ENCODE measurements at places on chromosomes 5 and 9.

DNA sequence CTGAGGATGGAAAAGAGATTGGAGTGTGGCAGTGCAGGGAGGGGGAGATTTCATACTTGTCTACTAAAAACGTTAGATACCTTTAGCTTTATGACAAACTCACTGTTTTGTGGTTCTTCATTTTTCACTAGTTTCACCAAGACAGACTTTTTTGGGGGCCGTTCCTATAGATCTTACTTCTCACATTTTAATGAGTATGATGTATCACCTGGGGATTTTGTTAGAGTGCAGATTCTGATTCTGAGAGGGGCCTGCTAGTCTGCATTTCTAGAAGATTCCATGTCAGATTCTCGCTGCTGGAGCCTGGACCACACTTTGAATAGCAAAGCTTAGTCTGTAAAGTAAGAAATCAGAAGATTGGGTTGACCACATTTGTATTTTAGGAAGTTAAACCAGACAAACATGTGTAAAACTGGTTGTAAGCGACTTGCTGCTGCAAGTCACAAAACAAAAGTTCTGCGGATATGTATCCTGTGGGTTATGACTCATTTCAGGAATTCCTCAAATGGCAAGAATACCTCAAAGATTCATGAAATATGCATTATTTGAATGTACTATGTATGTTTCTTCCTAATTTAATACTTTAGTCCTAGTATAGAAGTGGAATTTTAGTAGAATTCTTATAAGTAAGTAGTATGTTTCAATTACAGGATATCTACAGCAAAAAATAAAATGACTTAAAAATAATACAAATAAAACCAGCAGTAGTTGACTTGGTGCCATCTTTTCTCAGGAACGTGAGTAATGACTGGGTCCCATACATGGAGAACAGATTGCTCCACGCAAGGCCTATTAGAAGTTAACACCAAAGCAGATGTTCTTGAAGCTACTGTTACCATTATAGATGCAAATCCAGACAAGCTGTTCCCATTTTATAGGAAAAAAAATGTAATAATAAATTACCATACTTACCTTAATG is 27.8 kb downstream of the NFIL3 start:
- DNase-seq: peak; percentile 9

DNA sequence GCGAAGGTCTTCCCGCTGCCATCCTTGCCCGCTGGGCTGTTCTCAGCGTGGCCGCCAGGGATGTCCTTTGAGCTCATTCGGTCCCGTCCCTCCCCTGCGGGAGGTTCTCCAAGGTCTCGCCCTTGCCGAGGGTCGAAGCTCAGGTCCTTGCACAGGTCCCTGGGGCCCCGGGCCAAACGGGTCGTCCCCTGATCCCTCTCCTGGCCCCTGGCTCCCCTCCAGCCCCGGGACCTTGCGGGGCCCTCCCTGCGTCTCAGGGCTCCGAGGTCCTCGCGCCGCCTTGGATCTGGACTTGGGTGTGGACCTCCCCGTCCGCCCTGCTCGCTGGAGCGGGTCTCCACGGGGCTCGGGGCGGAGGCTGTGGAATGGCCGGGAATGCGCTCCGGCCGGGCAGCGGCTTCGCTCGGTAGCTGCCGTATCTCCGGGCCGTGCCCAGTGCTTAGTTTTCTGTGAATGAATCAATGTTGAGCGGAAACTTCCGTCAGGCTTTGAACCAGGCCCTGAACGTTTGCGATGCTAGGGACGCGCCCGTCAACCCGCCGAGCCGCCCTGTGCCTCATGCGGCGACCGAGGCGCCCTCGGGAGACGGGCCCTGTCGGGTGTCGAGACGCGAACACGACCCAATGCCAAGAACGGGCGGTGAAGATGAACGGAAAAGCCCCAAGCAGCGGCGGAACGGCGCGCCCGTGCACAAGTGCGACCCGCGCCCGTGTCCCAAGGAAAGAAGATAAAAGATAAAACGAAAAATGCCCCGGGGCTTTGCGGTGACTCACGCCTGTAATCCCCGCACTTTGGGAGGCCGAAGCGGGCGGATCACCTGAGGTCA is 780 bp downstream of the RNU6ATAC start:
- peak; percentile 84 for DNase-seq

GRCh38 chr9:35564658-35565061 is 40.4 kb upstream of the TESK1 start:
- DNase-seq: no peak

GRCh38 chr5:59711310-59711709 is 182.2 kb downstream of the PDE4D start:
- DNase-seq: no peak

- DNase-seq: no peak
These were observed 580.1 kb upstream of the FTMT start for GRCh38 chr5:121271546-121271945.

GRCh38 chr5:172871536-172871935 is 37.5 kb downstream of the ERGIC1 start:
- no peak for DNase-seq

DNA sequence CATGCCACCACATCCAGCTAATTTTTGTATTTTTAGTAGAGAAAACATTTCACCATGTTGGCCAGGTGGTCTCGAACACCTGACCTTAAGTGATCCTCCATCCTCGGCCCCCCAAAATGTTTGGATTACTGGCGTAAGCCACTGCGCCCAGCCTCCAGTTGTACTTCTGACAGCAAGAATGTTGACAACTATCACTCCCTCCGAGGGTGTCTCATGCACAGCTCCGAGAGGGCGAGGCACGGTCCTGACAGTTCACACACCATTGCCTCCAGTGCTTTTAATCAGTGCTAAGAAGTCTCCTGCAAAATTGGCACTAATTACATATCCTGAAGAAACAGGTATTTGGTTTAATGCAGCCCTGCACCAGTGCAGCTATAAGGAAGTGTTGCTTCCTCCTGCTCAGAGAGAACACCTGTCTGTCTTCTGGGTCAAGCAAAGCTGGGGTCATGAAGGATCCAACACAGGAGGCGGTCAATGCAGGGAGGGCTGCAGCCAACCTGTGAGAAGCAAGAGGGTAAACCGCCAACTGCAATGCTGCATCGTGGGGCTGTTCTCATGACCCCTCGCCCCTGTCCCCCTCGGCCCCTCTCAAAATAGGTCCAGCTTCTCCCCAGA is 184.0 kb downstream of the MED10 start:
- no peak for DNase-seq

GRCh38 chr5:4199049-4199841 is 603.6 kb downstream of the IRX1 start:
- no peak for DNase-seq

- DNase-seq: no peak
These were observed 36.2 kb upstream of the PTCH1 start for GRCh38 chr9:95552814-95553546.

DNA sequence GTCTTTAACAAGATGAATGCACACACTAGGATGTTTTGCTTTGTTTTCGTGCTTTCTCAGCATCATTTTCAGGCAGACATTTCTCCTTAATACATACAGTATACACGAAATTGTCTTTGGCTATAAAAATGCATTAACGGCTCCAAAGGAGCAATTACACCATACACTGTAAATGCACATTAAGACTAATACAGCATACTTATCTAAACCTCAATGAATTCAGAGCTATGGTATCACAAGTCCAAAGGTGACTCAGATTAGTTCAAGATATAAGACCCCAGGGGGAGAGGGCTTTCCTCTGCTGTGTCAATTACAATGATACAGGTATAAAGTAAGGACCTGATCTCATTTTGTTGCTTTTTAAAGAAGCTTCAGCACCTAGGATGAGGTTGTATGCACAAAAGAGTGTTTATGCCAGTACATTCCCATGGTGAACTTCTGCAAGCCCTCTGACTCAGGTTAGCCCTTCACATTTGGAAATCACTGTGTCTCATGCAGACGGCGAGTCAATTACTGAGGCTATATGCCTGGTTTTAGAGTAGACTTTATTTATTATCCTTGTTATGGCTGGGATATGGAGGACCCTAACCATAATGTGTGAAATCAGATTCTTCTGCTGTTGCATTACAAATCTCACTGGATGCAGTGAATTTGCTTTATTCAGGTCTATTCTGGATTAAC is 233.3 kb downstream of the ZNF608 start:
- DNase-seq: no peak

- no peak for DNase-seq
These were observed 47.3 kb downstream of the MTRR start for GRCh38 chr5:7916171-7916804.

DNA sequence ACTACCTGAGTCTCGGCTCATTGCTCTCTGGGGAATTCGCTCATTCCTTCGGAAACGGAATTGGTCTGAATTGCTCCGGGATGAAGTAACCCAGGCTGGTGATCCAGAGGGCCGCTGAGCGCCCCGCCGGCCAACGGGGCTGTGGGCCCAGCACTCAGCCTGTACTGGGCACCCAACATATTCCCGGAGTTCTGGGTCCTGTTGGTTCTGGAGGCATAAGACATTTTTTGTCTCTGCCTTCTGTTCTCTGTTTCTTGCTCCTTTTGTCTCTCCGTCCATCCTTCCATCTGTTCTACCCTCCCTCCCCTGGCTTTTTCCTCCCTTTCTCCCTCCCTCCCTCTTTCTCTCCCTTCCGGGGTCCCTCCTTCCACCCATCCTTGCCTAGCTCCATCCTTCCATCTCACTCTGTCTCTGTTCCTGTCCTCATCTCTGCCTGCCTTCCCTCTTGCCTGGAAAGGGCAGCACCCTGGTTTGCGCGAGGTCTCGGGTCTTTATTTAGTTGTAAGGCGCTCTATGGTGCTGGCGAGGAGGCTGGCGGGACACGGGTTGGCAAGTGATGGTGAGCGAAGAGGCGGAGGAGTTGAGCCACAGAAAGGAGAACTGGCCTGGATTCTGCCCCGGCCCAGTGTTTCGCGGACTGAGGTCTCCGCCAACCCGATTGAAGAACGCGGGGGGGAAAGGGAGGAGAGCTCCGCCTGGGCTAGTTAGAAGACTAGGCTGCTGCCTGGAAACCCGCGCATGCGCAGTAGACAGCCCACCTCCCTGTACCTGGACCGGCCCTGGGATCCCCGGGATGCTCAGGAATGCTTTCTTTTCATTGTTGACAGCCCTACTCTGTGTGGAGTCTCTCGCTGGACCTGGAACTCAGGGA is 1468.0 kb downstream of the FOXD4L5 start:
- peak; percentile 82 for DNase-seq

DNA sequence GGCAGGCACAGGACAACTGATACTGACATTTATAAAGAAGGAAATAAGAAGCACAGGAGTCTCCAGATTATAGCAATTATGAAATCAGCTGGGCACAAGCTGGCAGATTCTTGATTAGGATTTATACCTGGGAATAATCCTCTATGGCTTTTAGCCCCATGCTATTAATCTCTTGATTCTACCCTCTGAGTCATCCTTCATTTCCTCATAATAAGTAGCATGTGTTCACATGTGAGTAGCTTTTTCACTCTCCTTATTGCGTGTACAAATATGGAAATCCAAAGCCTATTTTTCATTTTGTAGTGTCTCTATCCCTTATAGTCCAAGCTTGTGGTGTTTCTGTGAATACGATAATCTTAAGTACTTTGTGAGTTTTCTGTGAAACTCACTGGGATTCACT is 185.0 kb upstream of the PRLR start:
- DNase-seq: no peak

- DNase-seq: no peak
These were observed 162.4 kb downstream of the SLC12A2 start for GRCh38 chr5:128245974-128246373.

GRCh38 chr5:31935496-31936369 is 238.4 kb downstream of the GOLPH3 start:
- no peak for DNase-seq

- DNase-seq: no peak
These were observed 43.8 kb downstream of the PCDHGC5 start for GRCh38 chr5:141532726-141533125.

DNA sequence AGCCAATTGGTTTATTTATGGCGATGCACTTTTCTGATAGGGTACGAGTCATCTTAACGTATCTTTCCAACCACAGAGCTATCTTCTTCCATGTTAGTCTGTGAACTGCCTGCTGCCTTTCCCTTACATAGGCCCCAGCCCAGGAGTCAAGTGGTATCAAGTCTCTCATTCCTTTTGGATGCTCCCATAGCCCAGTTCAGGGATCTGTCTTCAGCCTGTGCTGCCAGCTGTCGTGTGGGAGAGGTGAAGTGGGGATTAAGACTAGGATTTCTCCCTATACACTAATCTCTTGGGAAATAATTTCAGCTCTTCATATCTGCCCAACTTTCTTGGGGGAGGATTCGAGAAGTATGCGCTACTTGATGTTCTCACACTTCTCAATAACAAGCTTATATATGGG is 475.7 kb downstream of the EBF1 start:
- DNase-seq: no peak

DNA sequence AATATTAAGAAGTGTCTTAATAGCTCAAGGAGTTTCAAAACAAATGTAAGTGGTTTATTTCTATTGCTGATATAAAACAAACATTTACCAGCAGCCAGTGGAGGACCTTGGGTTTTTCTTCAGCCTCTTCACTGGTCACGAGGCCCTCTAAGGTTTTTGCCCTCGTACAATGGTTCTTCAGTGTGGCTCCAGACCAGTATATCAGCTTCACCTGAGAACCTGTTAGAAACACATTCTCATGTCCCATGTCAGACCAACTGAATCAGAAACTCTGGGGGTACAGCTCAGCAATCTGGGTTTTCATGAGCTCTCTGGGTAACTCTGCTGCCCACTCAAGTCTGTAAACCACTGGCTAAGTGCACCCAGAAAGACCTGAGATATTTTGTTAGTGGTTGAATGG is 12.9 kb downstream of the WWC1 start:
- DNase-seq: no peak

GRCh38 chr9:4873066-4873465 is 80.3 kb downstream of the RCL1 start:
- no peak for DNase-seq

DNA sequence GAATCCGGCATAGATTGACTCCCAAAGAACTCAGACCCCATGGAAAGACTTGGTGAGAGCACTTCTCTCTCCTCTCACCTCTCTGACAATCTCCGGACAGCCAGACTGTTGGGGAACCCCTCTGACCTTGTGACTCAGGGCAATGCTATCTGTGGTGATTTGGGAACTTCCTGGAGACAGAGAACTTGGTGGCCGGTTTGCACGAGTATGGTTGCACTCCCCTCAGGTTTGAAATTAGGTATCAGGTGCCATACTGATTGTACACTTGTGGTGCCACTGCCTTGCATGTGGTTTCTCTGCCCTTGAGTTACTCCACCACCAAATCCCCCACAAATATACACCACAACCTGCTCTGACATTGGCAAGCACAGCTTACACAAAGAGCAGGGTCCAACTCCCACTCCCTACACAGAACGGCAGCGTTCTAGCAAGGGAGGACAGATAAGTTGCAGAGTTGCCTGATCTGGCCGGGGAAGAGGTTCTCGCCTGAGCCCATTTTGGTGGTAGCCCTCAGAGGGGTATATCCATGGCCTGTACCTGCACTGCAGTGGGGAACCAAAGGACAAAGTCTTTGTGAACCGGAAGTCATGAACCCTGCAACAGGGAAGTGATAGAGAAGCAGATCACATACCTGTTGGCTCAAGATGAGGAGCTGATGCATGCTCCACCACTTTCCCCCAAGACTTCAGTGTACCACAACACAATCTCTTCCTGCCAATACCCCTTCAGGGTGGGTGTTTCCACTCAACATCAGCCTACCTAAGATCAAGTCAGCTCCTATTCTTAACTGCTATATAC is 255.1 kb downstream of the MCTP1 start:
- no peak for DNase-seq
